Aorta (tissue), 5 donors: ENCODE measurements at places on chromosomes 4 and X.

- no peak for DNase-seq
These were observed 88.3 kb upstream of the DDIT4L start for GRCh38 chr4:100278567-100278966.

- peak; percentile 63 for DNase-seq
These were observed 66.1 kb upstream of the SOD3 start for GRCh38 chr4:24729119-24729730.

- no peak for DNase-seq
These were observed 327.8 kb downstream of the CAMK2D start for GRCh38 chr4:113433536-113434246.

DNA sequence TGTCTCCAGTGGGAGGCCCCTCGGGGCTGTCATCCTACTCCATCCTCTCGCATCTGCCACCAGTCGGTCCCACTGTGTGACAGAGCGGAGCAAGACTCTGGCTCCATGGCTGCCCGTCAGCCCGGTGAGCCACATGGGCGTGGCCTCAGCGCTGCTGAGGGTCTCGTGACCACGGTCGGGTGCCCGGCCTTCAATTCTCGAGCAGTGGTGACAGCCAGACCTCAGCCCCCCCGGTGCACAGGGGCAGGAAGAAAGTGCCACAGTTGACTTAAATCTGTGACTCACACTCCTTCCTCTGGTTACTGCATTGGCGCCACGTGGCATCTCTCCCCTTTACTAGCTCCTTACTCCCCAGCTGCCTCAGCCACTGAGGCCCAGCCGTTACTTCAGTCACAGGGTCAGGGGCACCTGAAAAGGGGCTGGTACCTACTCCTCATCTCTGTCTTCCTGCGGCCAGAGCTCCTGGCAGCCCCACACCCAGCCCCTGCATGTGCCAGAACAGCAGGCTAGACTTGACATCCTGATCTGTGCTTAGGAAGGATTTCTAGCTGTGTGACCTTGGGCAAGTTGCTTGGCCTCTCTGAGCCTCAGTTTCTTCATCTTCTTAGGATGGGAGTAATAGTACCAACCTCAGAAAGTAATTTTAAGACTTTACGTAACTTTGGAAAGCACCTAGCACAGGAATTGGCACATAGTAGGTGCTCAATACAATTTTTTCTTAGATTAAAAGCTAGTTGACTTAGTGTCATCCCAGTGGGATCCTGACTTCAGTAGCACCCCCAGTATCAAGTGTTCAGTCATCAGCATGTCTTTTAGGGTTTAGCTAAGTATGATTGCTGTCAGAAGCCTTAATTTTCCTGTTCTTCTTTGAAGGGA, 66.1 kb downstream of the TNIP2 start:
- DNase-seq = peak; percentile 70

- DNase-seq = no peak
These were observed 73.1 kb downstream of the QRFPR start for GRCh38 chr4:121307445-121308327.

DNA sequence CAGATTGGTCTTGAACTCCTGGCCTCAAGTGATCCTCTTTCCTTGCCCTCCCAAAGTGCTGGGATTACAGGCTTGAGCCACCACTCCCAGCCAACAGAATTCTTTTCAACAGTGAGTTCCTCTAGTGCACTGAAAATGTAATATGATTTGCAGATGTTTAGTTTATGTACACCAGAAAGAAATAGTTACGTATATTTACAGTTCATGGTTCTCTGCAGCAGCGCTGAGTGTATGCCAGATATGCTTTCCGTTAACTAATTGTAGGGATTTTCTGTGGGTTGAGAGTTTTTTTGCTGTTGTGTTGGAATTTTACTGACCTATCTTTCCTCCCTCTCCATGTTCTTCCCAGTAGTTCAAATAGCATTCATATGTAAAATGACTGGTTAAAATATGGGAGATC, 44.0 kb downstream of the GAB1 start:
- no peak for DNase-seq

DNA sequence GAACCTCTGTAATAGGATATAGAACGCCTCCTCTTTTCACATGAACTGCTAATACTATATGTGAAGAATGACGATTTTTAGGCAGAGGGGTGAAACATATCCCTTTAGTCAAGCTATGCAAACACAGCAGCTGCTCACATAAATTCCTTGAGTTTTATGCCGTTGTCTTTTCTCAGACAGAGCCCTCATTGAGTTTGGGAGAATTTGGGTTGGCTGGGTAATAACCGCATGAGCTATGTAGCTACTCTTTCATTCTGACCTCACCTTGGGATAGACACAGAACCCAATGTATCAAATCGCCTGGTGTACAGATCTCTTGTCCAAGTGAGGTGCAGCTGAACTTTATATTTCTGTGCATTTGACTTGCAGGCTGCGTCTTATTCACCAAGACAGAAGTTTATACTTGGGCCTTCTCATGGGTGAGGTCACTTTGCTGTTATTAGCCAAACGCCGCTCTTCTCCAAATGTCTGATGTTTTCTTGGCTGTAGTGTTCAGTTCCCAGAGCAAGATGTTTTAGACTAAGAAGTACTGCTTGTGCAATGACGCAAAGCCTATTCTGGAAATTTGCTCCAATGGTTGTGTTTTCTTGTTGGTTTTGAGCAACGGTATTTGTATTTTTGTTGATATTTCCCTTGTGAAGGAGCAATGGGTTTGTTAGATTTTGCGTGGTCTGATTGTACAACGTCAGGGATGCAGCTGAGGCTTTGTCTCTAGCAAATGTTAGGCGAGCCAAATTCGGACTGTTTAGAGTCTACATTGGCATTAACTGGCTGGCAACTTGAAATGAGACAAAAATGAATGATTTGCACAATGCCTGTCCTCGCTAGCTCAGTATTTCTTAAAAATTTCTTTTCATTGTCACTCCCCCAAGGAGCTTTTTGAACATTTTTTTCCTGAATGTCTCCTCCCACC, 11.2 kb upstream of the SPARCL1 start:
- DNase-seq = no peak

- DNase-seq = no peak
These were observed 1.1 kb upstream of the HTATSF1 start for GRCh38 chrX:136496186-136496763.

GRCh38 chr4:2866891-2867290, 23.2 kb downstream of the ADD1 start:
- DNase-seq = no peak

DNA sequence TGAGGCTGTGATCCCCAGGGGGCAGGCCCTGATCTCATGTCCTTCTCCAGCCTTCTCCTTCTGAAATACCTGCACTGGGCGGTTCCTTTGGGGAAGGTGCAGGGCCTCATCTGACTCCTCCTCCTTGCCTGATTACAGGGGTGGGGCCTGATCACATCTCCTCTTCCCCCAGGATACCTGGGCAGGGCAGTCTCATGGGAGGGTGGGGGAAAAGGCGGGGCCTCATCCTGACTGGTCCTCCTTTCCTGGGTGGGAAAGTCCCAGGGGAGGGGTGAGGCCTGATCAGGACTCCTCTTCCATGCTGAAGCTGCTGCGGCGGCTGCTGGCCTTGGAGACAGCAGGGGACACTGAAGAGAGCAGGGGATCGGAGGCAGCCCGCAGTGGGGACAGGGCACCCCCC, 13.3 kb downstream of the TFE3 start:
- DNase-seq = no peak

DNA sequence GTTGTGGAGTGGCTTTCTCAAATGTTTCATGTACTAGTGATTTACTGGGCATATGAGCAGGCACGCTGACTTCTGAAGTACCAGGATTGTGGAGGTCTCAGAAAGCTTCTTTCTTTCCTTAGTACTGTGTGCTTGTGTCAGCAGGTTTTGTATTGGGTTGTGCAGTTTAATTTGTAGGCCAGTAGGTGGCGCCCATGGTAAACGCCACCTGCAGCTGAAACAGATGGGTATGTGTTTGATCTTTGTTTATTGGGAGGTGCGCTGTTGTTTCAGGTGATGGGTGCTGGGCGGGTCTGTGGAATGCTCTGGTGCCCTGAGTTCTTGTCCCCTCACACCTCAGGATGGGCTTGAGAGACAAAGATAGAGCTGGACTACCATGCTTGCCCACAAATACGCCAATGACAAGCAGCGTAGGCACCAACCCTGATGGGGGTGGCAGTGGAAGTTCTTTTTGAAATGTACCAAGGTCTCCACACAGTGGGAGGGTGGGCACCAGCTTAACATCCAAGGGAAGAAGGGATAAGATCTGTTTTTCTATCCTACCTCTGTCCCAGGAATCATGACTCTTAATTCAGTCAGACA, 141.5 kb downstream of the RPS6KA6 start:
- DNase-seq = no peak

- no peak for DNase-seq
These were observed 171.4 kb downstream of the AASDH start for GRCh38 chr4:56215901-56216300.

DNA sequence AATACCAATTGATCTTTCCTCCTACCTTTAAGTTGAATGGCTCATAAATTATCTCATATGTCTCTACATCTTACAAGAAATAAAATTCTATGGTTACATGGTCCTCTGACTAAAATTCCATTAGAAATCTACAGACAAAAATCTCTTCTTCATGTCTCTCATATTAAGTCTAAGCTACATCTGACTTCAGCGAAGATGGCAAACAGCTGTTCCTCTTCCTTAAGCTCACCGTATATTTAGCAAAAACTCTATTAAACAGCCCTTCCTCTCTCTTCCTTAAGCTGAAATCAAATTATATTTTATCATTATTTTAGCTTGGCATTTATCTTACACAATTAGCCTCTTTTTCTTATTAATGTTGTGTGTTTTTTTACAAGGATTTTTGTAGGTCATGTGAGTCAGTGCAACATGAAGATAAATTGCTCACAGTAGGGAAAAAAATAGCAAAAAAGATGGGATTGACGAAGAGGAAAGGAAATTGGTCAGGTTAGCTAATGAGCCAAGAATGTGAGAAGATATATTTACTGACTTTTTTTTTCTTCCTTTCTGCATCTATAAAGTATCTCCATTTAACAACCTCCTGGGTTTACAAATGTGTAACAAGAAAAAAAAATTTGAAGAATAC, 2412.8 kb downstream of the ARAP2 start:
- no peak for DNase-seq

DNA sequence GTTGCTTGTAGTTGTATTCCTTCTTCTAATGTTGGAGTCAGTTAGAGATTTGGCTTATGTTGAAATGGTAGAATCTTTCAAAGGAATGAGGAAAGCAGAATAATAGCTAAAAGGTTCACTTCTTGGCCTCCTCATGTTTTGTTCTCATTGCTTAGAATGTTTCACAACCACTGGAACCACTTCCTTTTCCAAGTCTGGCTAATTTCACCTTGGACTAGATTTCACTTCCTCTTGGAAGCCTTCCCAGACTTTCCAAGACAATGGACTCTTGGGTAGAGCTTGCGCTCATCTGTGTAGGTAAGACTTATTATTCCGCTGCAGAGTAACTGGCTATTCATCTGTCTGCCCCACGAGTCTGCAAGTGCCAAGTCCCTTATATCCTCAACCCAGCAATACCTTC, 8.3 kb downstream of the SPATA18 start:
- no peak for DNase-seq

DNA sequence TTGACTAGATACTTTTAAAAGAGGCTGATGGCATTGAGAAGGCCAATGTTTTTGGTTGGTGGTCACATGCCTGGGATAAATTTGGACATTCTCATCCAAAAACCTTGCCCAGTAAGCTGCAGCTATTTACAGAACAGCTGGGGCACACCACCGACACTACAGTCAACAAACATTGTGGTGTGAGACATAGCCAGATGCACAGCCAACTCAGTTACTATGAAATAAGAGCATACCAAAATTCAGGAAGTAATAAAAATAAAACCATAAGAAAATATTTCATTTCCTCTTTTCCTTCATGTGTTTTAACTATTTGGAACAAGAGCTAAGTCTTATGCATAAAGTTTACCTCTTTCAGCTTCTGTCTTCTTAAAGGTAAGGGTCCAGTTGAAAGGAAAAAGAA, 8.8 kb downstream of the PPM1K start:
- DNase-seq = no peak

DNA sequence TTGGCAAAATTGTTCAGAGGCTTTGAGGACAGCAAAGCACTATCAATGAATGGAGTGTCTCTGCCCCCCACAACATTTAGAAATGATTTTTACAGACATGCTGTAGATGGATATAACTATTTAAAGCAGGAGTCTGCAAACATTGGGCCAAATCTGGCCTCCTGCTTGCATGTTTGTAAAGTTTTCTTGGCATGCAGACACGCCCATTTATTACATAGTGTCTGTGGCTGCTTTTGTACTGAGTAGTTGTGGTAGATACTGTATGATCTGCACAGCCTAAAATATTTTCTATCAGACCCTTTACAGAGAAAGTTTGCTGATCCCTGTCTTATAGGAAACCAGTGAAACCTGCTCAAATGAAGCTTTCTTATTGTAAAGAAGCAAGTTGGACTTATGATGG, 45.5 kb upstream of the PHEX start:
- no peak for DNase-seq

GRCh38 chr4:17722356-17722700, 59.1 kb downstream of the FAM184B start:
- DNase-seq = no peak

DNA sequence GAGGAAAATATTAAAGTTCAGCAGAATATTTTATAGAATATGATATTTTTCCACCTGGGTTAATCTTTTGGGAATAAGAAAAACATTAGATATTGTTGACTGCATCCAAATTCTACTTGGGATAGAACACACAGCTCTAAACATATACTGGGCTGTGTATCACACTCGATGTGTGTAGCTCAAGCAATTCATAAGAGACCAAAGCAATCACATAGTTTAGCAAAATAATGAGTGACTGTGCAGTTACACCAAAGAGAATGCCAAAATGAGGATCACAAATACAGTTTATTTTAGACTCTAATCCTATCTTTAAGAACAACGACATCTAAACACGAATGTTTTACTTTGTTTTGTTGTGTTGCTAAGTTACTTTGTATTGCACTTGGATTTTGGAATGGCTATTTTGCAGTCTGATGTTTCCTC, 101.2 kb downstream of the CBR4 start:
- no peak for DNase-seq

DNA sequence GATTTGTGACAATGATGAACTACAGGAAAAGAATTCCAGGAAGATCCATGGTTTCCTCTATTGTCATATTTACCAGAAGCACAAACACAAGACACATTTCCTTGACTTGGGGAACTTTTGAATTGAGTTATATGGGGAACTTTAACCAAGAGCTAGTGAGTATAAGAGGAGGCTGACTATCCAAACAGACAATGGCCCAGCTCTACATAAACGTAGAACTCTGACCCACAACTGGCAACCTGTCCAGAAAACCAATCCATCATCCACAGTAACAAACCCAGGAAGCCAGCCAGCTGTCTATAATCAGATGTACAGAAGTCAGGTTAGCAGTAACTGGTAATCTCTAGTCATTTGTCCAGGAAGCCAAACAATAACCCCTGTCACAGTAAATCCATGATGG, 167.0 kb upstream of the CPEB2 start:
- DNase-seq = no peak

DNA sequence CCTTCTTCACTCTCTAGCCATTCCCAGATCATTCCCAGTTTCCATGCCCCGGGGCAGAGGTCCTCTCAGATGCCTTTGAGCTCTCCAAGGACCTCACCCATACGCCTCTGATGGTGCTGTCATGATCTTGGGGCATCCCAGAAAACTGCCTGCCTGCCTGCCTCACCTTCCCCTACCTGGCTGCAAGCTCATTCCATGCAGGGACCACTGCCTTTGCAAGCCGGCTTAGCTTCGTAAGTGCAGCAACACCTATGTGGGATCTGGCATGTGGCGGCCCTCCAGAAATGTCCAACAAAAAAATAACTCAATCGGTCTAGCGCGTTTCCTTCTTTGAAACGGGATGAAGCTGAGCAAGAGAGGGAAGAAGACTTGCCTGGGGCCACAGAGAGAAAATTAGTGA, 53.0 kb downstream of the C4orf50 start:
- DNase-seq = no peak

GRCh38 chr4:103105558-103106356, 6.1 kb upstream of the BDH2 start:
- DNase-seq = no peak
